ENCODE measurements at places on chromosomes 16 and 17.

DNA sequence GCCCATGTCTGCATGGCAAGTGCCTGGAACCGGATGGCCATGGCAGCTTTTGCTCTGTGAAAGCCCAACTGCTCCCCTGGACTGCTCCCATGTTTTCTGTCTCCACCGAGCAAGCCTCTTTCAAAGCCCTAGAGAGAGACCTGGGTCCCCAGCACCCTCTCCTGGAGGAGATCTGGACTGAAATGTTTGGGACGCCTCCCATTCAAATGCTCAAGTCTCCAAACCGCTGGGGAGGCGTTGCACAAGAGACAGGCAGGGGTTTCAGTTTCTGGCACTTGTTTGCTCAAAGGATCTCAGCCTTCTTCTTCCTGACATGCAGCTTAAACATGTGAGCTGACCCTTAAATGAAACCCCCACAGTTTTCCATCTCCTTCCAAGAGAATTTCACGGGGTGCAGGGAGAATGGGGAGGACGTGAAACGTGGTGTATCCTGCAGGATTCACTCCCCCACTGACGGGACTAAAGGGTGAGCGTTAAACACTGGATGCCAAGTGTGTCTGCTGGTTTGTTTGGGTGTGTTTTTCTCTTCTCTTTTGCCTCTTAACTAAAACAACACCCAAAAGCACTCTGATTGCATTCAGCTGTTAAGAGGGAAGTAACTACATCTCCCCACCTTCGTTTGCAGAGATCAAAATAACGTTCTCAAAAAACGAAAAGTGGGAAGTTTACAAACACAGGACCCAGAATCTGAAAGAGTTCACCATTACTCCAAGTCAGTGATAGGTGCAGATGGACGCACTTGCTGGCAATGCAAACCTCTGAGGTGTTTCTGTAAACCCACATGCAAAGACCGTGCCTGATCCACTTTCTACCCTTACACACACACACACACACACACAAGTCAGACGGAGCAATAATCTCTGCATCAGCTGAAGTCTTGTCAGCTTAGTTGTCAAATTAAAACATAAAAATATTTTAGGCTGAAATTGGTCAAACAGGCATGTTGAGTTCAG is 256.9 kb downstream of the C16orf95 start:
- no peak for DNase-seq

DNA sequence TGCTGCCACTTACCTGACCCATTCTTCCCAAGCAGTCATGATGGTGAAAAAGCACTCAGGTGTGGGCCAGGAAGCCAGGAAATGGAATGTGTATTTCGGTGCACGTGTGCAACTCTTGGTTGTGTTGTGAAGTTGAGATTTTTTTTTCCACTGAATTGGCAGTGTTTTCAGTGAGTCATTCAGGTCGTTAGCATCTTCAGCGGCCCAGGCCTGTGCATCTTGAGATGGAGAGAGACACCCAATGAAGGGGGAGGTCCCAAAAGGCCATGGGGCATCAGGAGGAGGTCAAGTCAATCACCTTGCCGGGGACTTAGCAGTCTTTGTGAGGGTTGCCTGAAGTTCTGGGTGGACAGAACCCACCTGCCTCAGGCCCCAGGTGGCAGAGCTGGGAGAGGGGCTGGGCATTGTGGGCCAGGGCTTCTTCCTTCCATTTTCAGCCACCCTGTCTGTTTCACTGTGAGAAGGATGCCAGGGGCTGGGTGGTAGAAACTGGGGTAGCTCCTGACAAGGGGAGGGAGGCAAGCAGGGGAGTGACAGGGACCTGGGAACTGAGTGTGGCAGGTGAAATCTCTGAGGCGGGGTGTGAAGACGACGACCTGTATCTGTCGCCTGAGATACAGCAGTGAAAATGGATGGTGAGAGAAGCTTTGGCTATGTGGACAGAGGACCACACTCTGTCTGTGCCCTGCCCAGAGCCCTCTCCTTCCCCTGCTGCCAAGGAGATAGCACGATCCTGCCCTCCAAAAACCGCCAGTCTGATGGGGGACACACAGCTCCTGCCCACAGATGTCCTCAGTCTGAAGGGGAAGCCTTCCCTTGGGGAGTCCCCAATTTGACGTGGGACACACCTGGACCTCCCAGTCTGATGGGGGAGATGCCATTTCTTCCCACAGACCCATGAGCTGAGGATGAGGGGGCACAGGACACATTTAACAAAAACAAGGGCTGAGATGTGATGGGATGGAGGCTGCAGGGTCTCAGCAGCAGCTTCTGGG is 11.9 kb downstream of the TBKBP1 start:
- peak; percentile 69 for DNase-seq

GRCh38 chr16:11783319-11784037 is 13.6 kb downstream of the ZC3H7A start:
- DNase-seq: peak; percentile 30

GRCh38 chr17:41801374-41802271 is 10.1 kb downstream of the P3H4 start:
- peak; percentile 69 for DNase-seq

DNA sequence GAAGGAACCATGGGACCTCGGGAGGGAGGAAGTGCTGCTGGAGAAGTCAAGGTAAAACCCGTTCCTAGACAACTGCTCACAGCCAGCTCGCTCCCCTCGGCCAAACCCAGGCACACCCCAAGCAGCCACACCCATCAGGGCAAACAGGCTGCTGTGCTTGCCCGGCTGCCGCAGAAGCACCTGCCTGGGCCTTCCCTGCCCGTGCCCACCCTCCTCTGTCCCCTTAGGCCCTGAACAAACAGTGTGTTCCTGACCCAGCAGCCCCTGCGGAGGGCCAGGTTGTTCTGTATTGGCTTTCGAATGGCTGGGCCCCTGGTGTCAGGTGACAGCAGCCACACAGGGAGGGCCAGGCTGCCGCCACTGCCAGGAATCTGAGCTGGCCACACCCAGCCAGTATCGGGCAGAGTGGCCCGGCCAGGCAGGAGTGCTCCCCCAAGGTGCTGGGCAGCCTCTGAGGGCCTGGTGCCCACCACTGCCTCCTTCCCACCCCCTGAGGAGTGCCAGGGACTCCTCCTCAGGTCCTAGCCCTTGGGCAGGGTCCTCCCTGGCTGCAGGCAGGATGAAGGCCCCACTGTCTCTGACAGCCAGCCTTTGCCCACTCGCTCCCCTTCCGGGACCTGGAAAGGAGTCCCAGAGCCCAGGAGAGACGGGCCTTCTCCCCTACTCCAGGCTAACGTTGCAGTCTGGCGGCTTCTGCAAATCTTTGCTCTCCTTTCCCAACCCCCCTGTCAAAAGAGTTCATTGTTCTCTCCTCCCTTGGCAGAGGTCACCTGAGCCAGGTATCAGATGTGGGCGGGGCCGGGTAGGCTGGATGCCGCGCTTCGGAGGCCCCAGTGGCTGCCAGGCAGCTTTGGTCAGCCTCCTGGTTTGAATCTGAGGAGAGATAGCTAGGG is 24.0 kb downstream of the LLGL2 start:
- no peak for DNase-seq

- no peak for DNase-seq
These were observed 2.0 kb downstream of the CAMKK1 start for GRCh38 chr17:3890878-3891219.
